ENCODE measurements at places on chromosomes 2 and 18.

- DNase-seq, result no peak
Measured at GRCh38 chr2:227509076-227509475, 37.1 kb downstream of the AGFG1 start.

DNA sequence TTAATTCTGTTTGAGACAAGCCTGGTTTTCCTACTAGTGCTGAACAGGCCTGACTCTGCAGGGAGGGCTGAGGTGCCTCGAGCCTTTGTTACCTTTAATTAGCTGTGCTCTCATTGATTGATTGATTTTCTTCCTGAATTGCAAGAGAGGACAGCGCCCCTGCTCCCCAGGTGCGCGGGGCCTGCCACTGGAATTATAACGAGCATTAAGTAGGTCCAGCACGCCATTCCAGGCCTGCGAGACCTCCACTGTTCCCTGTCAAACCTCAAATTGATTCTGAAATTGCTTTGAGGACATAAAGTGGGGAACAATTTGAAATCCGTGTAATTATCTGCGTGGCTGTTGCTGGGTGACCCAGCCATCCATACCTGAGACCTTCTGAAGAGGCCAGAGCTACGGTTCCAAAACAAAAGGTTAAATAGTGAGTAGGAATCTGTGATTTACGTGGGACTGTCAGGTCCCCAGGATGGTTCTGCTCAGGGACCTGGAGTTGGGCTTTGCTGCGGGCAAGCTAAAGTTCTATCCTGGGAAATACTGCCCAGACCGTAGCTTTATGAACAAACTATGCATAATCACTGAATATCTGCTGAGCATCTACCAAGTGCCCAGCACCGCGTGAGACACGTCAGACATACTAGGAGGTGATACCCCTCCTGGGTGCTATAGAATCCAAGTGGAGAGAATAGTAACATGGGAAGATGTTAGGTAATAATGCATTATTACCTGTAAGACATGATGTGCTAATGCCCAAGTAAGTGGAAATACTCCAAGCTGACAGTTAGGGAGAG lies 104.1 kb downstream of the ZBTB7C start:
- no peak for DNase-seq

DNA sequence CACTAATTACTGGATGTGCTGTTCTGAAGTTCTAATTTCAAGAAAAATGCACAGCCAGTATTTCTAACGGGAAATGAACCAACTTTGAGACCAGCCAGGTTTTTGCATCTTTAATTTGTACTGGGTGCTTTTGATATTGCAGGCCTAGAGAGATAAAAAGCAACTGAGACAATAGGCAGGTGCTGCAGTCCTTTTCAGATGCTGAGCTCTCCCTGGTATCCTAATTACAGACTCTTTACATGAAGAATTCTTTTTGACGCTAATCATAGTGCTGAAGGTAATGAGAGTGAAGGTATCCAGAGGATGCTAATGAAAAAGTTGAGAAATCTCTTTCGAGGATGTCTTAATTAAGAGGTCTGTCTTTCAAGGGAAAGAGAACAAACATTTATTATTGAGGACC lies 85.1 kb downstream of the SERPINB8 start:
- no peak for DNase-seq

GRCh38 chr18:8139127-8139527 lies 470.1 kb upstream of the RAB12 start:
- no peak for DNase-seq

- peak; percentile 23 for DNase-seq
Measured at GRCh38 chr2:39871291-39871761, 92.3 kb upstream of the THUMPD2 start.

DNA sequence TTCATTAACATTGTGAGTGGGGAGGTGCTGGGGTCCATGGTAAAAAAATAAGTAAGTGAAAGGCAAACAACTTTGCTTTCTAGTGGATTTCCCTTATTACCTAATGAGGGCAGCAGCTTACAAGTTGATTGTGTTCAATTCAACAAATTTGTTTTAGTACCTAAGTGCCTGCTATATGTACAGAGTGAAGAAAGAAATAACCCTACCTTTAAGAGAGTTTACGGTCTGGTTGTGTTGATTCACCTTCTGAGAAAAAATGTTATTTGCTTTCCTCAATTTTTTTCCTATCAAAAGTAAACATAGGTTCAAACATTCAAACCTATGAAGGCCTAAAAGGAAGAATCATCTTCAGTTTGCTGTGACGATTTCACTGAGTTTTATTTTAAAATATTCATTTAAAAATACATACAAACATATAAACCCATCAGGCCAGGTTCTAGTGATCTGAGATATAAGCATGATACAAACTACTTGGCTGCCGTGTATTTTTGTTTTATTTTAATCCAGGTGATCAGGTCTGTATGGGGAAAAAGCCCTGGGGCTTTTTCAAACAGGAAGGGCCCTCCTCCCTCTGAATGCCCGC lies 1.5 kb upstream of the SPTBN1 start:
- no peak for DNase-seq

DNA sequence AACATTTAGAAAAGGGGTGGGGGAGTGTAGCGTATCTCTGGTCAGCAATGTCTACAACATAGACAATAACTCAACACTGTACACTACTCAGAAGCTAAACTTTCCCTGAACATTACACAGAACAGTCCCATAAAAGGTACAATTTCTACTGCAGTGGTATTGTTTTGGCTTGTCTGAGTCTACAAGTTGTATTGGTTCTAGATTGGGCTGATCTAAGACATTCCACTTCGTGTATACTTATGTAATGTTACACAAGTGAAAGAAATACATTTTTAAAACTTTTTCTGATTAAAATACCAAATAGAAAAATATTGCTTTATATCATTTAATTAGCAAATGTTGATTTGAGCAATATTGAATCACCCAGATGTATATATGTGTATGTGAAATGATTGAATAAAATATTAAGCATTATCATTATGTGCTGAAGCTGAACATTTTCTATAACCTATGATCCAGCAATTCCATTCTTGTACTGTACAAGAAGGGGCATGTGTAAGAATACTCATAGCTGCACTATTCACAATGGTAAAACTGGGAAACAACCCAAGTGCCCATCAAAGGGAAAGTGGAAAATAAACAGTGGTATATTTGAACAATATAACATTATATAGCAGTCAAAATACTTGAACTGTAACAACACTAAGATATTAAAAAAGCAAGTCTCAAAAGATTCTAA lies 52.4 kb downstream of the VSNL1 start:
- no peak for DNase-seq

DNA sequence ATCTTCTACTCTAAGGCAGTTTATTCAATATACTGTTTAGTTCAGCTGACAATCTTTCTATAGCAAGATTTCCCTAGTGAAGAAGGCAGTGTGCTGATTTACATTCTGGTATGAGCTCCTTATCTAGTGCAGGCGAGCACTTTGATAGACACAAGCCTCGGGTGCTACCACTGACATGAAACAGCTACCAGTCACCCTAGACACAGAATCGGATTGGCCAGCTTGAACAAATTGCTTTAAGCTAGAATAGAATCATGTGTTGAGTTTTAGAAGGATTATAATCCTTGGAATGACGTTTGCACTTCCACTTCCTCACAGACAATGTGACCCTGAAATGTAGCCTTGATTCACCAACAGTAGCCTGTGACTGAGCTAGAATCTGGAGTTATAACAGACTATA lies 394.0 kb downstream of the EPHA4 start:
- no peak for DNase-seq

GRCh38 chr2:38622210-38622609 lies 19.5 kb upstream of the HNRNPLL start:
- no peak for DNase-seq

- no peak for DNase-seq
Measured at GRCh38 chr2:173750353-173750801, 214.8 kb downstream of the SP3 start.

- no peak for DNase-seq
Measured at GRCh38 chr18:23964282-23965238, 50.0 kb upstream of the TTC39C start.

GRCh38 chr2:2825516-2826208 lies 494.6 kb upstream of the MYT1L start:
- DNase-seq, result no peak

DNA sequence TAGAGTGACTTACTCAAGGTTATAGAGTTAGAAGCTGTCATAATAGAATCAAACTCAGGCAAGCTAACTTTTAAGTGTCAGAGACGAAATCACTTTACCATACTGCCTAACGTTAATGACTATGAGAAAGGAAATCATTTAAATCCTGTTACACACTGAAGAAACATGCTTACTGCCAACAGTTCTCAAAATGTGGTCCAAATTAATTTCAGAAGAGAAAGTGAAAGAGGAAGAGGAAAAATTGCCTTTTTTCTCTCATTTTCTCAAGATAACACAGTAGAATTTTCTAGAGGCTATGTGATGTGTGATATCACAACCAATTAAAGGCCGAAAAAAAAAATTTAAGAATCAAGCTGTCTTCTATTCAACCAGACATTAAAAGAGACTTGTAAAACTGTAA lies 1362.7 kb upstream of the CHAC2 start:
- no peak for DNase-seq

DNA sequence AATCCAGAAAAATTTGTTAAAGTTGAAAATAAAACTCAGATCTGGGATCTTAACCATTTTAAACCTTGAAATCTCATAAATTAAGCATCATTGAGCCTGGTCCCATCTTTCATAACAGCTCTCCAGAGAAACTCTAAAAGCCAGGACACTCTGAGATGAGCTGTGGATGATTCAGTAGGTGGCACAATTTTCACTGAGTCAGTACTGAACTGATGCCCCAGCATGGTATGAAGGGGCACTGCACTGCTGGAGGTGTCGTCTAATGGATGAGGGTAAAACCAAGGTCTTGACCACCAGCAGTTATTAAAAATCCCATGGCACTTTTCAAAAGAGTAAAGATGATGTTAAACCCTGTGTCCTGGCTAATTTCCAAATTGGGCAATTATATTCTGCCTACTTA lies 170.6 kb downstream of the FIGN start:
- no peak for DNase-seq

- DNase-seq, result no peak
Measured at GRCh38 chr2:161522796-161523195, 101.4 kb upstream of the SLC4A10 start.

DNA sequence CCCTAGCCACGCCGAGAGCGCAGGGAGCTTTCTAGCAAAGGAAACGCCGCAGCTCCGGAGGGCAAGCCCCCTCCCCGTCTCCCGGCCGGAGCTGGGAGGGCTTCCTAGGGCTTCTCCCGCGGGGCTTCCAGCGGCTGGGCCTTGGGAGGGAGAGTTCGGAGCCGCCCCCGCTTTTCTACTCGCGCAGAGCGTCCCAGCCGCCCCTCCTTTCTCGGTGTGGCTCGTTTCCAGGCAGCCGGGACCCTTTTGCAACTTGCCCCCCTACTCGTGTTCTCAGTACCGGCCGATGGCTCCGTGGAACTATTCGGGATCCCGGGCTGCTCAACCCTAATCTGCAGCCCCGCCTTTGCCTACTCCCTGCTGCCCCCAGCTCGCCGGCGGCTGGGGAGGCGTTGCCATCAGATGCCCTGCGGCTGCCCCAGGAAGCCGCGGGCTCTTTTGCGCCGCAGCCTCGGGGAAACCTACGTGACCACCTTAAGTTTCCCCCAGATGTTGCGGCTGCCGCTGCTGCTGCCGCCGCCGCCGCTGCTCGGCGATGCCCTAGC lies 1.5 kb upstream of the NR4A2 start:
- peak; percentile 46 for DNase-seq

DNA sequence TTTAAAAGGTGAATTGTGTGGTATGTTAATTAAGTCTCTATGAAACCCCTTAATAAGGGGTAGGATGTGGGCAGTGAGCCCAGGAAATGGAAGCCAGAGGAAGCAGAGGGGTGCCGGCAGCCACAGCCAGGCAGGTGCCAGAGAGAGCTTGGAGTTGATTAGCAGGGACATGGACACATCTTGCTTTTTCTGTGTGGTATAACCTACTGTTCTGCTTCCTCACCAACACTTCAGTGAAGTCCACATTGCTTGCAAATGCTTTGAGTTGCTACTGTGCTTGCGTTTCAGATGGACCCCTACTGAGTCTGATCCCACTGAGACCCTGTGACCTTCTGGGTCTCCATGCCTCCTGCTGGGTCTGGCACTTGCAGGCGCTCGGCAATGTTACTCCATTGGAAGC lies 30.3 kb upstream of the ARHGEF4 start:
- no peak for DNase-seq

DNA sequence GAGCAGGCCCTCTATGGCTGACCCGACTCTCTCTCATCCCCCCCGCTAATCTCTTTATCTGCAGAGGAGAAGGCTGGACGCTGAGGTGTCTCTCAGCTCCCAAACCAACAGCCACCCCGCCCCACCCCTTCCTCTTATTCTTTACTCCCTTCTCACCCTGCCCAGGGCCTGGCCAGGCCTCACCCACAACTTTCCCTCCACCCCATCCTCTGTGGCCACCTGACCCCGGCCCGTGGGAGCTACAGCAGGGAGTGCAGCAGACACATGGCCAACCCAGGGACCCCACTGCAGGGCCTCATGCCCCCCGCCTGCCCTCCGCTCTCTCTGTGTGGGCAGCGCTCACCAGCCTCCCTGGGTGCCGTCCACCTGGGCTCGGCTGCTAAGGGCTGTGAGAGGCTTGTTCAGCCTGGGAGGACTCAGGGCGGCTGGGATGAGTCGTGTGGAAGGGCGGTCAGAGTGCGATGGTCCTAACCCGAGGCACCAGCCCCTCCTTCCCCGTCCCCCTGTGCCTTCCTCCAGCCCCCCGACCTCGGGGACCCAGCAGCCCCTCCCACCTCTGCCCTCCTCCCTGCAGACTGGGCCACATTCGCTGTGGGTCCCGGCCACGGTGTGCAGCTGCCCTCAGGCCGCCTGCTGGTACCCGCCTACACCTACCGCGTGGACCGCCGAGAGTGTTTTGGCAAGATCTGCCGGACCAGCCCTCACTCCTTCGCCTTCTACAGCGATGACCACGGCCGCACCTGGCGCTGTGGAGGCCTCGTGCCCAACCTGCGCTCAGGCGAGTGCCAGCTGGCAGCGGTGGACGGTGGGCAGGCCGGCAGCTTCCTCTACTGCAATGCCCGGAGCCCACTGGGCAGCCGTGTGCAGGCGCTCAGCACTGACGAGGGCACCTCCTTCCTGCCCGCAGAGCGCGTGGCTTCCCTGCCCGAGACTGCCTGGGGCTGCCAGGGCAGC lies 6.8 kb downstream of the NEU4 start:
- no peak for DNase-seq

GRCh38 chr18:10457767-10458166 lies 3.3 kb downstream of the APCDD1 start:
- DNase-seq, result no peak

- no peak for DNase-seq
Measured at GRCh38 chr18:36402765-36403396, 105.4 kb downstream of the FHOD3 start.

DNA sequence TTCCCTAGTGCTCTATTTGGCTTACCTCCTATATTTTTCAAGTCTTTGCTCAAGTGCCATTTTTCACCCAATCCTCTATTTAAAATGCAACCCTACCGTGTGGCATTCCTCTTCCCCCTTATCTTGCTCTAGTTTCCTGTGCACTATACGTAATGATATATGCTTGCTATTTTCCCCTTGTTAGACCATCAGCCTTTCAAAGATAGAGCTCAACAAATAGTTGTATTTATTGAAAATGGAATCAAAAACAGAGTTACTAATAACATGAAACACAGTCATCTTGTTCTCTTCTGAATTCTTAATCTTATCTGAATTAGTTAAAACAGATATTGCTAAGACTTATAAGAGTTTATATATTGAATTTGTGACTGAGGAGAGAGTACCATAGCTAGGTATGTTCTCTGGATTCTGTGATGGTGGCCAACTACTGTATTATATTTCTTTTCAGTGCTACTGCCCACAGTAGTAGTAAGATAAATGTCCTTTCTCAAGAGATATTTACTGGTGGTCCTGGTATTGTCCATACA lies 55.3 kb downstream of the CAB39 start:
- DNase-seq, result no peak

- no peak for DNase-seq
Measured at GRCh38 chr2:64840426-64840881, 148.7 kb upstream of the SLC1A4 start.
